Kidney tubule cell (primary cell): ENCODE measurements at places on chromosomes 3 and 15.

DNA sequence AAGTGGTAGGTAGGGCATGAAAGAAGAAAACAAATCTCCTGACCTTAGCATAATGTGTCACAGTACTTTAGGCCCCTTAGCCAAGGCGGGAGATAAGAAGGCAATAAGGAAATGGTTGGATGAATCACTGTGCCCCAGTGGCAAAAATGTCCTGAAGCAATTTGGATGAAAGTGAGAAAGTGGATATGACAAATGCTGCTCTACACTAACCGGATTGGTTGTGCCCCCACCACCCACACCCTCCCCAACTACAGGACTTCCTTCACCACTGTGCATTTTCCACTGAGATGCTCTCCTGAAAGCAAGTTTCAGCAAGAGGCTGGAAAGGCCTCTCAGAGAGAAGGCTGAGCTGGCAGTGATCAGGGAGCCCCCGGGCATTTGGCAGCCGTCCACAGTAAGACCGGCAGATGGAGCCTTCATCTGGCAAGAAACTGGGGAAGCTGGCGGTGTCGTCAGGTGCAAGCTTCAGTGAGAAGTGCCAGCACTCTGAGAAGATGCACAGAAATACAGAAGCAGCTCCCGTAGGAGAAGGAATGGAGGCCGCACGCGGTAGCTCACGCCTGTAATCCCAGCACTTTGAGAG is 63.8 kb downstream of the ATP1B3 start:
- peak; percentile 91 for DNase-seq

DNA sequence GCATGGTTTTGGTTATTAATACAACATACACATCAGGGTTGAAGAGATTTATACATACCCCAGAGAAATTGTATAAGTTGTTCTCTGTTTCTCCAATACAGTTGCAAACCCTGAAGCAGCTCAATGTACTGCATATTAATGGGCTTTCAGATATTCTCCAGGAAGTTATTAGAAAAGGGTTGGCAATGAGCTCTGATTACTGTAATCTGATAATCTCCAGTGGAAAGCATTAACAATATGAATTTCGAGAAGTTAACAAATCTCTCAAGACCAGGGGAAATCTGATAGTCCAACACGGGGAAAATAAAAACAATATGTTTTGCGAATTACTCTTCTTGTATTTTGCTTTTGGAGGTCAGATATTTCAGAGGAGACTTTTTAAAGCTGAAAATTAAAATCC is 950.1 kb downstream of the TBL1XR1 start:
- no peak for DNase-seq

DNA sequence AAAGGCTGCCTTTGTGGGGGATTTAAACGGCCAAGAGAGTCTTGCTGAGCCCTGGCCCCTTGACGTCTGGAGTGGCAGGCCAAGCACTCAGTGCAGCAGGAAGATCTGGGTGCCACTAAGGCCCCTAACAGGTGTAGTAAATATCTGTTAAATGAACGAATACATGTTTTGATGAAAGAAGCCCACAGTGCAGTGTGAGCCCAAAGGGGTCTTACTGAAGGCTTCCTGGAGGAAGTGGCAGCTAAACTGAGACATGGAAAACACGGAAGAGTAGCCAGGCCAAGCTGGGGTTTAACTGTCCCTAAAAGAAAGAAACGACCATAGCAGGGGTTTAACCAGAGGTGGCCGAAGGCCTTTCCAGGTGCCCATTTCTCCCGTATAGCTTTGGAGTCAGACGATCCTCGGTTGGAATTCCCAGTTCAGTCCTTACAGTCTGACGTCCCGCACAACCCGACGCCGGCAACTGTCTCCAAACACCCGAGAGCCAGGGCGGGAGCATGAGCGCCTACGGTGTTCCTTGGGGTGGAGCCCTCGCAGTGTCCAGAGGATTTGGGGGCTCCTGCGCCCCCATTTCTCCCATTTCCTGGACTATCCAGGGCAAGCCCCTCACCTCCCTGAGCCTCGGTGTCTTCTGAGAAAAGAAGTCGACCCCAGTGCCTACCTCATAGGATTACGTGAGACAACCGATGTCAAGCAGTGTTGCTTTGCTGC is 910 bp upstream of the ABHD6 start:
- DNase-seq = no peak

DNA sequence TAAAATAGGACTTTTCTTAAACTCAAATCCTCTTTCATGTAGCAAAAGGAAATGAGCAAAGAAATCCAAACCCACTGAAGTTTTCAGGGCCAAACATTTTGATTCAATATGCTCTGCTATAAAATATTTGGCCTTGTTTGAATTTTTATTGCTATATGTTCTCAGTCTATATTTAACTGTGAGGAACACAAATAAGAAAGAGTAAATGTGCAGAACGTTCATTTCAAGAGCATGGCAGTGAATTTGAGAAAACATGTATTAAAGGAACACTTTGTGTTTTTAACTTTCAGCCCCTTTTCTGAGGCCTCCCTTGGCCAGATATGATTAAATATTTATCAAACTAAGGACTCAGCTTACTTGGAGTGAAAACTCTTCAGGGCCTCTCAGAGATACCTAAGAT is 124.7 kb upstream of the CCNL1 start:
- no peak for DNase-seq

GRCh38 chr3:16266714-16267113 is 1.7 kb downstream of the OXNAD1 start:
- no peak for DNase-seq

DNA sequence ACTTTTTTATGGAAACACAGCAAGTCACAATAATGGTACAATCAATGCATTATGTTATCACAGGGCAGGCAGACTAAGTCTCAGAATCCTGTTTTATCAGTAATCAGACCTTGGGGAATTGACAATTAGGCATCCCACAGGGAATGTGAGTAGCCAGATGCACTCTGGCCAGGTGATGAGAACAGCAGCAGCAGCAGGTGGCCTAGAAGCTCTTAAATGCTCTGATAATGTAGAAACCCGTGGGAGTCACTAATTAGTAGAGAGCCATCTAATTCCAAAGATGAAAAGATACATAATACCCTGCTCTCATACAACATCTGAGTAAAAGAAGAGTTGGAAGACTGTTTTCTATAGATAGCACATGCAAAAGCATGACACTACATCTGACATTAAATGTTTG is 12.6 kb downstream of the CEP152 start:
- DNase-seq = no peak

- no peak for DNase-seq
Observed at GRCh38 chr3:124653071-124653796, 77.0 kb upstream of the UMPS start.

- no peak for DNase-seq
Observed at GRCh38 chr3:45965653-45966052, 22.4 kb downstream of the CXCR6 start.

GRCh38 chr15:70608144-70608543 is 155.2 kb downstream of the UACA start:
- no peak for DNase-seq

DNA sequence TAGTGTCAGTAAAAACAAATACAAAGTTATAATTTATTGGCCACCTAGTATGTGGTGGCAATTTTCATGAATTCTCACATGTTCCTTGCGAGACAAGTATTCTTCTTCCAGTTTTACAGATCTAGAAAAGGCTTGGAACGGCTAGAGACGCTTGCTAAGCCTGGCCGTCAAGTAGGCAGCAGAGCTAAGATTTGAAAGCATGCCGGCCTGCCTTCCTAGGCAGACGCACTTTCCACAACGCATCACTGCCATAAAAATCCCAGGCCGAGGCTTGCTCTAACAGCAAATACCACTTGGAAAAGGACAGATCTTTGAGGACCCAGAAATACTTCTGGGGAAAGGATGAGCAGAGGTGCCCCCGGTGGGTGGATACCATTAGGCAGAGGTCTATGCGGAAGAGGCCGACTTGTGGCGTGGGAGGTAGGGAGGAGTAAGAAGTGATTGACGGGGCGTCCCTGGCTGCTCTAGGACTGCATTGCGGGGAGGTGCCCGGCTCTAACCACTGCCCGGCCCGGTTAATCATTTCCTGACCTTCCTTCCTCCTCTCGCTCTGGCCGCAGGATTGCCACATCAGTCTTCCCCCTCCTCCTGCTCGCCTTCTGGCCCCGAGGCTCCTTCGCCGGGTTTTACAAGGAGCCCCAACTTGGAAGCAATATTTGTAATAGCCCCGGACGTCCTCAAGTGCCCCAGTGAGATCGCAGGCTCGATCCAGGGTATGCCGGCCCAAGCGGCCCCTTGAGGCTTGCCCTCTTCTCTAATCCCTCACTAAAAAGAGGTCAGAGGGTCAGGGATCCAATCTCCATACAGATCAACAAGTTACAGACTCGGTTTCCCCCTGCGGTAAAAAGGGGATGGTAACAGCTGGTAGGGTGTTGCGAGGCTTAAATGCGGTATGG is 1.3 kb upstream of the USP3 start:
- DNase-seq = peak; percentile 99

DNA sequence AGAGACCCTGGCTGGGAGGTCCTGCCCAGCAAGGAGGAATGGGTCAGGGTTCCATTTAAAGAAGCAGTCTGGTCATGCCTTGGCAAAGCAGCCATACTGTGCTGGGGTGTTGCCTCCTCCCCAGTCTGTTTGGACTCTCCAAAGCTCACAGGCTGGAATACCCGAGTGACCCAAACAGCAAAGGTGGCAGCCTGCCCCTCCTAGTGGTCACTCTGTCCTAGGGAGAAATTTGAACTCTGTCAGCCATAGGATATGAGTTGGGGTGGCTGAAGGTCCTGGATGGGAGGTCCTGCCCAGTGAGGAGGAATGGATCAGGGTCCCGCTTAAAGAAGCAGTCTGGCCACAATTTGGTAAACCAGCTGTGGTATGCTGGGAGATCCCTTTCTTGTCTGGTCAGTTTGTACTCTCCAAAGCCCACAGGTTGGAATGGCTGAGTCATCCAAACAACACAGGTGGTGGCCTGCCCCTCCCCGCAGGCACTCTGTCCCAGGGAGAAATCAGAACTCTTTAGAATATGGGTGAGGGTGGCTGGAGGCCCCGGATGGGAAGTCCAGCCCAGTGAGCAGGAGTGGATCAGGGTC is 45.0 kb downstream of the CCR1 start:
- peak; percentile 76 for DNase-seq

DNA sequence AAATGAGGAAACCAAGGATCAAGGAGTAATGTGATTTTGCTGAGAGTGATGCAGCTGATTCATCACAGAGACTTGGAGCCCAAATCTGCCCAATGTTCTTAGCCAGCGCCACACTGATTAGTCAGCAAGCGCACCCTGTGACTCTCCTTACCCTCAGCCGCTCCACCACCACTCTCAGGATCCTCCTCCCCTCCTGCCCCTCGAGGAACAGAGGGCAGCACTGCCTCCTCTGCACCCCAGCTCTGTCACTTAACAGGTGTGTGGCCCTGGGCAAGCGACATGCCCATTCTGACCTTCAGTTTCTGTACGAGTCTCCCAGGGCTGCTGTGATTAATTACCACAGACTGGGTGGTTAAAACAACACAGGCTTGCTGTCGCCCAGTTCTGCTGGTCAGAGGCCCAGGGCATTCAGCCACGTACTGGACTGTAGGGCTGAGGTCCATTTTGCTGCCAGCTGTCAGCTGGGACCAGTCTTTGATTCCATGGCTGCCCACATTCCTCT is 36.1 kb upstream of the HRH1 start:
- peak; percentile 58 for DNase-seq

DNA sequence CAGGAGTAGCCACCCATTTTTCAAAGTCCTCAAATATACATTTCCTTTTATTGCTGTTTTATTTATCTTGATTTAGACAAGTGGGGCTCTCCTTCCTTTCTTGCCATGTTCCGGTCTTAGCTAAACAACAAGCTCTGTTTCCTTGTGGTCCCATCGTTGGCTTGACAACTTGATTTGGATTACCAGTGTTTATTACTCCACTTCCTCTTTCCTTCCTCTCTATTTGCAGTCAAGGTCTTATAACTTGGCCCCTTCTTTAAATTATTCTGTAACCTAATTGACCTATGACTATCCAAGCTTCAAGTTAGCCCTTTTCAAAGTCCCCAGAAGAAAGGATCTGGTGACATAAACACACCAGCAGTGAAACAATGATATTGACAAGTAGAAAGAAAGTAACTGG is 130.6 kb upstream of the STT3B start:
- no peak for DNase-seq

GRCh38 chr3:160451602-160452001 is 2.0 kb upstream of the TRIM59 start:
- no peak for DNase-seq

GRCh38 chr15:91338766-91339165 is 238.7 kb downstream of the SV2B start:
- DNase-seq = peak; percentile 28

GRCh38 chr3:159938714-159939113 is 49.9 kb upstream of the IL12A start:
- no peak for DNase-seq

DNA sequence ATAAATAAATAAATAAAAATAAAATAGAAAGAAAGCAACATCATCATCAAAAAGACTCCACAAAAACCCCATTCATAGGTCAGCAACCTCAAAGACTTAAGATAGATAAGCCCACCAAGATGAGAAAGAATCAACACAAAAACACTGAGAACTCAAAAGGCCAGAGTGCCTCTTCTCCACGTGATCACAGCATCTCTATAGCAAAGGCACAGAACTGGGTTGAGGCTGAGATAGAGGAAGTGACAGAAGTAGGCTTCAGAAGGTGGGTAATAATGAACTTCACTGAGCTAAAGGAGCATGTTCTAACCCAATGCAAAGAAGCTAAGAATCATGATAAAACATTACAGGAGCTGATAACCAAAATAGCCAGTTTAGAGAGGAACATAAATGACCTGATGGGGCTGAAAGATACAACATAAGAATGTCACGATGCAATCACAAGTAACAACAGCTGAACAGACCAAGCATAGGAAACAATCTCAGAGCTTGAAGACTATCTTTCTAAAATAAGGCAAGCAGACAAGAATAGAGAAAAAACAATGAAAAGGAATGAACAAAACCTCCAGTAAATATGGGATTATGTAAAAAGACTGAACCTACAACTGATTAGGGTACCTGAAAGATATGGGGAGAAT is 26.4 kb downstream of the GNB5 start:
- no peak for DNase-seq

- peak; percentile 57 for DNase-seq
Observed at GRCh38 chr15:74489518-74490338, 28.8 kb upstream of the UBL7 start.

DNA sequence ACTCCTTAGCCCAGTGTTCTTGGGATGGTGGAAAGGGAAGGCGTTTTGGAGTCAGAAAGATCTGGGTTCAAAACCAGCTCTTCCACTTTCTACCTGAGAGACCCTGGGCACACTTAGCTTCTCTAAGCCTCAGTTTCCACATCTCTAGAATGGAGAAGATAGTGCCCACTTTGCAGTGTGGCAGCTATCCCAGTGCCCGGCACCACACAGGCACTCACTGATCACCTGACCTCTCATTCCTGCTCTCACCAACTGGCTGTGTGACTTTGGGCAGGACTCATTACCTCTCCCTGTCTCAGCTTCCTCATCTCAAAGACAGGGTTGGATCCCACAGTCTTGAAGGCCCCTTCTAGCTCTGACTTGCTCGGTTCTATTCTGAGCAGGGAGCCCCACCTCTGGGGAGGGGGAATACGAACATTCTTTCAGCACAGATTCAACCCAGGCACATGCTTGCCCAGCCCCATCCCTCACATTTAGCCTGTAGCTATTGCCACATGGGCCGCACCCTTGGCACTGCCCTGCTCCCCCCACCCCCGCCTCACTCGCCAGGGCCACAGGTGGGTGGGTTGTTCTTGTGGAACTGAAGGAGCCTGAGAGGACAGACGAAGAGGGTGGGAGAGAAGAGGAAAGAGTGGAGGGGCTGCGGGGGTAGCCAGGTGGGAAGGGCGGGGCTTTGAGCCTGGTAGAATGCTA is 39.2 kb downstream of the EPHB3 start:
- DNase-seq = no peak
